Stimulated activated CD4-positive, alpha-beta T cell treated with anti-CD3 and anti-CD28 coated beads, Interleukin-15, amount 100 ng/mL, for 1 hour (primary cell): ENCODE measurements at places on chromosomes 4 and X.

GRCh38 chrX:71586929-71587328 lies 8.7 kb downstream of the GCNA start:
- no peak for DNase-seq

GRCh38 chr4:62930884-62931283 lies 1478.4 kb downstream of the TECRL start:
- DNase-seq = no peak

- no peak for DNase-seq
Observed at GRCh38 chr4:184453365-184454160, 20.8 kb downstream of the IRF2 start.

DNA sequence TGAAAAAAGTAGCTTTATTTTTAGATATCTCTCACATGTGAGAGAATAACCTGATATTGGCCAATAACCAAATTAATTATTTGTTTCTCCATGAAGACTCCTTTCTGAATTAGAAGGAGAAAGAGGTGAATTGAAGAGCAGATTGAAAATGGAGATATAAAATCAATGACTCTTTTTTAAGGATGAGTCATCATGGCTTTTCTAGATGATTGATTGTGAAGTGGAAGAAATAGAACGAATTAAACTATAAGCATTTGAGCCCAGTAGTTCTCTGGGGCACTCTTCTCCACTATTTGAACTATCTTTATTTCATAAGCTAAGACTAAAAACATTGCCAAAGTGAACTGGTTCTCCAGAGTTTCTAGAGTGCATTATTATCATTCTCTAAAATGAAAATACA lies 137.2 kb upstream of the EDNRA start:
- no peak for DNase-seq

- peak; percentile 58 for DNase-seq
Observed at GRCh38 chrX:37846934-37847732, at the start of gene DYNLT3. TSS of gene DYNLT3 (minus strand) at chrX:37847571. CDS start at chrX:37847510, 61 bp downstream.

DNA sequence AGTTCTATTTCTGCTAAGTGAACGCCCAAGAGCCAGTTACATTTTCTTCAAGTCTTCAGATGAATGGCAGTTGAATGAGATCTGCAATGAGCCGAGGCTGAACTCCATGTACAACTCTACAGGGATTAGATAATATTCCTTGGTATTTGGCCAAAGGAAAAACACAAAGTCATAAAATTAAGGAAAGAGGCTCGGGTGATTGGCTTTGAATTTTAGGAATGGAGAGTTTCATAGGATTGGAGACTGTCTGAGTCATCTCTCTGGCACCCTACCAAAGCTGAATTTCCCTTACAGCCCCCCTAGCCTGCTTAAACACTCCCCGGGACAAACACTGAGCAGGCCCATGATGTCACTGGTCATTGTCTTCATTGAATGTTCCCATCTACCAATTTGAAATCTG lies 188.0 kb upstream of the C1QTNF7 start:
- no peak for DNase-seq

GRCh38 chrX:136819031-136819703 lies 38.4 kb upstream of the ARHGEF6 start:
- no peak for DNase-seq

GRCh38 chr4:6424425-6424824 lies 48.0 kb downstream of the PPP2R2C start:
- no peak for DNase-seq

DNA sequence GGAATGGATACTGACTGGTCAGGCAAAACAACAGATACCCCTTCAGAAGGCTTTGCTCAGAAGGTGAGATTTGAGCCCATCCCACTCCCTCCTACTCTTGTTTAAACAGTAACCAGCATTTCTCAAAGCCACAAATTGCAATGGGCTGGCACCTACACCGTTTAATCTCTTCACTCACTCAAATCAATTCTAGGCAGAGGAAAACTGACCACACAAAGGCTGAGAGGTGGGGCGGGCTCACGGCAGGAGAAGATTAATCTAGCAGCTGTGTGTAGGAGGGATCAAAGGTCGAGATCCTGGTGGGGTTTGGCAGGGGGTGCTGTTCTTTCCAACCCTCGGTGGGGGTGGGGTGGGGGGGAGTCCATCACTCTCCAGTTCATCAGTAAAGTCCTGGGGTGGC lies 622.4 kb downstream of the BCOR start:
- DNase-seq = no peak

- no peak for DNase-seq
Observed at GRCh38 chr4:182289809-182290208, 46.6 kb downstream of the TENM3 start.

DNA sequence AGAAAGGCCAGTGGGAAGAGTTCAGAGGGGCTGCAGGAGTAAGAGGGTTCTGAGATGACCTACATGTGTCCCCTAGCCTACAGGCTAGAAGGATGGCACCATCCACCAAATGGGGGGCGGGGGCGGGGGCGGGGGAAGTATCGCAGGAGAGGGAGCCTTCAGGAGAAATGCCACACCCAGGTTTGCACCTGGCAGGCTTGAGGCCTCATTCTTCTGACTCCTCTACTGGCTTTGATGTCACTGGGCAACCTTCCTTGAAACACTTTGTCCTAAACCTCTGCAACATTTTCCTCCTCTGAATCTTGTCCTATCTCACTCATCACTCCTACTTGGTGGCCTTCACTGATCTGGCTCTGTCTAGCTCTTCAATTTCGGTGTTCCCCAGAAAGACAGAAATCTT lies 24.0 kb downstream of the CD99L2 start:
- no peak for DNase-seq

- no peak for DNase-seq
Observed at GRCh38 chrX:12972878-12973560, 1.9 kb upstream of the TMSB4X start.

DNA sequence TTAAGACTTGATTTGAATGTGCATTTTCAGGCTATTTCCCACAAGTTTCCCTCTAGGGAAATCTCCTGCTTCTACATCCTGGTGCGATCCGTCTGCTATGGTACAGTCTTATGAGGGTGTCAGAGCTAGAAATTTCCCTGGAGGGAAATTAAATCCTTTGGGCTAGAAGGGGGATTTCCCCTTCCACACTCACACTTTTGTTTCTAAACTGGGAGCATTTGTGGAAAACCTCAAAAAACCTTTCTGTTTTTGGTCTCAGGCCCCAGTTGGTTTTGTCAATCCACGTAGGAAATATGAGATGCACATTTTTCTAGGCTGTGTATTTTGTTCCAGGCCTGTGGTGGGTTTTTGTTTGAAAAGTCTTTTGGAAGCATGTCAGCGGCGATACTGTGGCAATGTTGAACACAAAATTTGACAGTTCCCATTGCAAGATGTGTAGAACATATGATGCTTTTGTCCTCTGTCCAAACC lies 17.8 kb downstream of the HMGB3 start:
- no peak for DNase-seq

- no peak for DNase-seq
Observed at GRCh38 chr4:24778464-24779225, 16.7 kb upstream of the SOD3 start.

DNA sequence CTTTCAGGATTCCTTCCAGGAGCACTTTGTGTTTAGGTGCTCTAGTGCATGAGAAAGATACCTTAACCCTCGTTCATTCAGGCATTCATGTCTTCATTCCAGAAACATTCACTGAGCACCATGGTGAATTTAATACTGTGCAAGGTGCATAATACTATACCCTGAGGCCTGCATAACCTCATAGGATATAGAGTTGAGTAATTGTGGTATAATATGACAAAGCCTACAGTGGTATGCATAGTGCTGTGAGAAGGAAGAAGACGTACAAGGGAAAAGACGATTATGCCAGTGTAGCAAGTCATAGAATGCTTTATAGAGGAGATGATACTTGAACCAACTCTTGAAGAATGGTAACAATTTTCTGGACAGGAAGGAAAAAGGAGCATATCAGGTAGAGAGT lies 34.3 kb downstream of the MTM1 start:
- DNase-seq = no peak

GRCh38 chrX:17944833-17945497 lies 83.9 kb upstream of the RAI2 start:
- no peak for DNase-seq

DNA sequence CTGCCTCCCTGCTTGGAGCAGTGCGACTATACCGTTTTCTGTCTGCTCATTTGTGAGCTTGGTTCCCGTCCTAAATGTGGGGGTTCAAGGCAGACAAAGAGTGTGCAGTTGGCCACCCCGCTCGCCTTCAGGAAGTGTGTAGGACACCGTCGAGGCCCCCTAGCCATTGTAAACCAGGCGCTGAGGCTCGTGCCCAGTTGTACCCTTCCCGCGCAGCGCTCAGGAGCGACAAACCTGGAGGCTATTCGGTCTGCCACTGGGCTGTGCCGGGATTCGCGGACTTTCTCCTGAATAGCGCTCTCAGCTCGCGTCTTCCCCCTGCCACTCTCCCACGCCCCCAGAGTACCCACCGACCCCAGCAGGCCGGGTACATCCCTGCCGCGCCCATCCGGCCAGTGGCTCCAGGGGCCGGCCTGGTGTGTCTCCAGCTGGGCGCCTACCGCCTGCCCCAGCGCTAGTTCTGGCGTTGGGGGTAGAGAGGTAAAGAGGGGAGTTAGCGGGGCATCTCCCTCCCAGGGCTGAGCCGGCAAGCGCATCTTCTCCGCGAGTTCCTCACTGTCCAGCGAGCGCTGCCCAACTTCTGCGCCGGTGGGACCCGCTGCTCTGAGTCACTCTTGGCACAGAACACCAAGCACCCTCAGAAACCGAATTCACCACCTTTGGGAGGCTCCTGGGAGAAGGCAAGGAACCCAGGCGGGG lies 880 bp upstream of the LONRF3 start:
- no peak for DNase-seq

DNA sequence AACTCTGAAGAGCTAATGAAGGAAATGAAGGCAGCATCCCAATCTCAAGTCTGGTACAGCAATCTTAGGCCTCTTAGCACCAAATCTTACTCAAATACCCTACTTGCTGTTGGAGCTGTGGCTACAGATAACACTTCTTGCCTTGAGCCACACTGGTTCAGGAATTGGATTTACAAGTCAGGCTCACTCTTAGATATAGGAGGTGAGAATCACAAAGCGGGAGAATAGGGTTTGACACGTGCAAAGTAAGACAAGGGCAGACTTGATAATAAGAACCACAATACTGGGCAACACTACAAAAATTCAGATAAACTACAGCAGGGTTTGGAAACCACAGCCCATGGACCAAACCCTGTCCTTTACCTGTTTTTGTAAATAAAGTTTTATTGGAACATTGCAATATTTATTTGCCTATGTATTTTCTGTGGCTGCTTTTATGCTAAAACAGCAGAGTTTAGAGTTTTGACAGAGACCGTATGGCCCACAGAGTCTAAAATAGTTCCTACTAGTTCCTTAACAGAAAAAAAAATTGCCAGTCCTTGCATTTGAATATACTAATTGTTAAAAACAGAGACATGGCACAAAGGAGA lies 9.3 kb upstream of the CUL4B start:
- no peak for DNase-seq

DNA sequence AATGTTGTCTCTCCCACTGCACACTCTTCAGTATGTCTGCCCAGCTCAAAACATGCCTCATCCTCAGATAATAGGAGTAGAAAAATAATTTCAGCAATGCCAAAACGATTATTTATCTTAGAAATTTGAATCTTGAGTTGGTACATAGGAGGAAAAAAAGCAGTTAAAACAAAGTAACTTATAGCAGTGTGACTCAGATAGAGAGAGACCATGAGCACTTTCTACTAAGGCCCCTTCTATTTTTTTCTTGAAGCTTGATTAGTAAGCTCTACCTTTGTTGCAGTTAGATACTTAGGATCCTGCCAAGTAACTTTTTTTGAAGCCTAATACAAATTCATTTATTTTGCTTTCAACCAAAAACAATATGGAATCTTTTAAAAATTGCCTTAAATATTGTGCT lies 212.3 kb downstream of the MAD2L1 start:
- DNase-seq = no peak
